ENCODE measurements at places on chromosomes 12 and 14.

DNA sequence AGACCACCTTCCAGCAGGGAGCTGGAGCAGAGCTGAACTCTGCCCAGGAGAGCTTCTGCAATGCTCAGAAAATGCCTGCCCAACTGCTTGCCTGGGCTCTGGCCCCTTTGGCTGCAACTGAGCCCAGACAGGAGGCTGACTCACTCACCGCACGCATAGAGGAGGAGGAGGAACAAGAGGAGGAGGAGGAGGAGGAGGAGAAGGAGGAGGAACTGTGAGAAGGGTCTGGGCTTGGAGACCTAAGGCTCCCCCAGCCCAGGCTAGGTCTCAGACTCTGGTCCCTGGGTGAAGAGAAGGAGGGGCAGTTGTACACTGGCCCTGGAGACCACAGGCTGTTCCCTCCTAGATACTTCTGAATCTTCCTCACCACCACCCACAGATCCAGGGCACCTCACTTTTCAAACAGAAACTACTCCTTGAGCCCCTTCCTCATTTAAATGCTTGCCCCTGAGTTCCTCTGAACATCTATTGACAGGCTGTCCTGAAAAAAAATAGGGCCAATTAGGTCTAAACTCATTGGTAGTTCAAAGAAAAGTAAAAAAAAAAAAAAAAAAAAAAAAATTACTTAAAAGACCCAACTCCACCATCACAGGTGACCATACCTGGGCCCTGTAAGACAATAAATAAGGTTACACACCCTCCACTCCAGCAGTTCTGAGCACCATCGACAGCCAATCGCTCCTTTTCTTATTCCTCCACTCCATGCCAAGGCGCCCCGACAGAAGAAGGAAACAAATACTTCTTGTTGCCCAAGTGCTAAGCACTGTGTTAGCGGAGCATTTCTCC, 674 bp downstream of the VDR start:
- DNase-seq: no peak

- DNase-seq: no peak
Measured at GRCh38 chr12:58647495-58647894, 272.8 kb downstream of the LRIG3 start.

- DNase-seq: no peak
Measured at GRCh38 chr14:59303216-59303615, 114.7 kb downstream of the DAAM1 start.

DNA sequence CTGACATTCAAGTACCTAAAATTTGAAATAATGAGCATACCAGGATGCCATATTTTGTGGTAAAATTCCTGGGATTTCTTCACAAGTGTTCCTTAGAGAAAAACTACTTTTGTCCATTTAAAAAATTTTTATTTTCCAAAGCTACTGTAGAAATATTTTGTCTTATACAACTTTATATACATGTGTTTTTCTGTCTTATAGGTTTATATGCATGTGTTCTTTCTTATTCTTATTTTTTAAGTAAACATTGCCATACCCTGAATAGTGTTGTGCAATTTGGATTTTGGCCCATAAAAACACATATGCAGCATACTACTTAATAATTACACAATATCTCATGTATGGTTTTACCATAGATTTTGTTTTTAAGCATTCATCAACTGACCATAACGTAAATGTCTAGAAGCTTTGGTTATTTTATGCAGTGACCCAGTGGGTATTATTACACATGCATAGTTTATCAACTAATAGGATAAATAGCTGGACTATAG, 1107.4 kb upstream of the SEL1L start:
- DNase-seq: no peak

DNA sequence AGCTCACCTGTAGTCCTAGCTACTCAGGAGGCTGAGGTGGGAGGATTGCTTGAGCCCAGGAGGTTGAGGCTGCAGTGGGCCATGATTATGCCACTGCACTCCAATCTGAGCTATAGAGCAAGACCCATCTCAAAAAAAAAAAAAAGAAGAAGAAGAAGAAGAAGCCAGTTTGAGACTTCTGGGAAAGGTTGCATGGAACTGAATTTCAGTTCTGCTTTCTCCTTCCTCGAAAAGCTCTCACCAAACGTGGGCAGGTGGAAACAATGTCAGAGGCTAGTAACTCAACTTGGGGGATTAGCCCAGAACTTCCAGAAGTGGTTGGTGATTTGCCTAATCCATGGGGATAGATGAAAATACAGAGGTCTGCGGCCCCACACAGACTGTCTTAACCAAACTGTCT, 18.7 kb downstream of the FLVCR2 start:
- DNase-seq: no peak

GRCh38 chr12:39990122-39991101, 115.5 kb downstream of the SLC2A13 start:
- peak; percentile 7 for DNase-seq

GRCh38 chr14:92866901-92867865, 55.8 kb upstream of the CHGA start:
- DNase-seq: no peak

DNA sequence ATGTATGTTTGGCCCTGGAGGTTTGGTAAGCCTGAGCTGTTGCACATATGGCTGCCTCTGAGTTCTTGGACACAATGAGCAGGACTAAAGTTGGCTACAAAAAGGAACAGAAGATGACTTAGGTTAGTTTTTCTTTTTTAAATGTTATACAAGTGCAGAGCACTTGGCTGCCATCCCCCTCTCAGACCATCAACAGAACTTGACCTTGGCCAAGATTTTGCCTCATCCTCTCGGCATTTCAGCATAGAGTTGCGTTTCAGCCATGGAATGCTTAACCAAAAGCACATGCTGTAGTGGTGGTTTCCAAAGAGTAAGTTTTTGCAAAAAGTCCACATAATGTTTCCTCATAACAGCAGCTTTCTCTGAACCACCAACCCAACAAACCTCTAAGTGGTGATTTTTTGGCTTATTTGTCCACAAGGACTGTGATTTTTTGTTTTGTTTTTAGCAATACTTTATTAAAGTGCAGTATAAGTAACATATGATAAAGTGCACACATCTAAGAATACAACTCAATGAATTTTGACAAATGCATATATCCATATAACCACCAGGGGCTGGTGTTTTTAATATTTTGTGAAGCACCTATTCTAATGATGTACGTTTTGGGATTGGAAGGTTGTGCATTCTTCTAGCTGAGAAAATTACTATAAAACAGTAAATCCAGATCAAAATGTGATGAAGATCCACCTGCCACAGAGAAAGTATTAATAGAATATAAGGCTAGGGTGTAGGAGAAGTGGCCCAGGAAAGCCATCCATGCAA, 12.1 kb upstream of the GALNT16 start:
- no peak for DNase-seq

All from substantia nigra (tissue), 51 donors.